ENCODE measurements at places on chromosomes 7 and 10. TPM values are rescaled to one million over a fixed set of nuclear protein-coding genes. Genes with fewer than 3 reads are reported as not detected.

The CUBN gene
- total RNA-seq = 0.92 TPM

The LOXL4 gene
- total RNA-seq = not detected

- DNase-seq = no peak
These were observed 16.4 kb downstream of the AOAH start for GRCh38 chr7:36707898-36708297.

DNA sequence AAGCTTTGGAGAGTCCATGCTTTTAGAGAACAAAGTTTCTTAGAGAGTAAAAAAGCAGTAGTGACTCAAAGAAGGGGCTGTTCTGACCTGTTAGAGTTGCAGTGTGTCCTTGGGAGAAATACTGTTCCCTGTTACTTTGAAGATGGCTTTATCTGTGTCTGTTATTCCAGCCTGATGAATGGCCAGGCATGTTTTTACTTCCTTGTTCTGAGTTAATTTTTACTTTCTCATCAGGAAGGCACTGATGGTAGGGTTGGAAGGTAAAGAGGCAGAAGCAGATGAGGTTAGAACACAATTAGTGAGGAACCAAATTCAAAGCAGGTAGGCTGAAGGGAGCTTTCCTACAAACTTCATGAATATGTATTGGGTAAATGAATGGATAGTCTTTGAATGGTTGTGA lies 138.5 kb upstream of the PRKCQ start:
- DNase-seq = no peak

GRCh38 chr7:81674431-81674830 lies 95.4 kb downstream of the HGF start:
- no peak for DNase-seq

DNA sequence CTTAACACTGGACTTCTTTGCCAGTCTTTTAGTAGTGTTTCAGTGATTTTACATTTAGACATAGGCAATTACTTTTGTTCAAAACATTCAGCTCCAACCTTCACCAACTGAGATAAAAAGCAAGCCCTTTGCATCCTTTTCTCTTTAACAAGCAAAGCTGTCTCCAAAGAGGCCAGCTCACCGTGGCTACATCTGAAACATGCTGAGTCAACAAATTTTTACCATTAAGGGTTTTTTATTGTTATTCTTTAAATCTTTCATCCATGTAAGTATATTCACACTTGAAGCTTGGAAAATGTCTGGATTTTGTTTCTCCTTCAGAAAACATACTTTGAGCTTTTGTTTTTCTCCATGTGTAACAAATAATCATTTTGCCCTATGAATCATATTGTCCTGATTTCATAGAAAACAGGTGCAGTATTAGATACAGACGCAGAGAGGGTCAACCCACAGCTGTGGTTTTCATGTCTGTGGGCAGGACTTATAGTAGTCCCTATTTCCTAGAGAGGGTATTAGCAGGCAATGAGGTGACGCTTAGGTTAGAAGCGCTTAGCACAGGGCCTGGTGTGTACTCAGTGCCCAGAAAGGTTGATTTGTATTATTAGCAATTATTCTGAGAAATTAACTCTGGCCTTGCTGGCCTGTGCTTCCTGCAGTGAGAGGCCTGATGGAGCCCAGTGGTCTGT lies 99.5 kb downstream of the MKI67 start:
- DNase-seq = no peak

Data from CD8-positive, alpha-beta memory T cell (primary cell).